MCF 10A (cell line): ENCODE measurements at places on chromosomes 13 and 19.
A peak's percentile ranks its signal among the peaks of the same experiment; 100 is the strongest.

GRCh38 chr13:86510792-86511191, 711.6 kb upstream of the SLITRK6 start:
- no peak for DNase-seq

DNA sequence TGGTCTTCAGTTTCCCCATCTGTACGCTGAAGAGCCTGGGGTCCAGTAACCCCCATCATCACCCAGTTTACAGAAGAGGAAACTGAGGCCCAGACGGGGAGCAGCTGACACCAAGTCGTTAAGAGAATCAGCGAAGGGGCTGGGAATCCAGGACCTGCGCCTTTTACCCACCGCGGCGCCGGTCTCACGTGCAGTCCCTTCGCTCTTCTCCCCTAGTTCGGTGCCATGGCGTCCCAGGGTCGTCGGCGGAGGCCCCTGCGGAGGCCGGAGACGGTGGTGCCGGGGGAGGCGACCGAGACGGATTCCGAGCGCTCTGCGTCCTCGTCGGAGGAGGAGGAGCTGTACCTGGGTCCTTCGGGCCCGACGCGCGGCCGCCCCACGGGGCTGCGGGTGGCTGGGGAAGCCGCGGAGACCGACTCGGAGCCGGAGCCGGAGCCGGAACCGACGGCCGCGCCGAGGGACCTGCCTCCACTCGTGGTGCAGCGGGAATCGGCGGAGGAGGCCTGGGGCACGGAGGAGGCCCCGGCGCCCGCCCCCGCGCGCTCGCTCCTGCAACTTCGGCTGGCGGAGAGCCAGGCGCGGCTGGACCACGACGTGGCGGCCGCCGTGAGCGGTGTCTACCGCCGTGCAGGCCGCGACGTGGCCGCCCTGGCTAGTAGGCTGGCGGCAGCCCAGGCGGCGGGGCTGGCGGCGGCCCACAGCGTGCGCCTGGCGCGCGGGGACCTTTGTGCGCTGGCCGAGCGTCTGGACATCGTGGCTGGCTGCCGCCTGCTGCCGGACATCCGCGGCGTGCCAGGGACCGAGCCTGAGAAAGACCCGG, 698 bp downstream of the BLOC1S3 start:
- peak; percentile 42 for DNase-seq

- no peak for DNase-seq
Observed at GRCh38 chr13:101624981-101625380, 172.5 kb downstream of the ITGBL1 start.

DNA sequence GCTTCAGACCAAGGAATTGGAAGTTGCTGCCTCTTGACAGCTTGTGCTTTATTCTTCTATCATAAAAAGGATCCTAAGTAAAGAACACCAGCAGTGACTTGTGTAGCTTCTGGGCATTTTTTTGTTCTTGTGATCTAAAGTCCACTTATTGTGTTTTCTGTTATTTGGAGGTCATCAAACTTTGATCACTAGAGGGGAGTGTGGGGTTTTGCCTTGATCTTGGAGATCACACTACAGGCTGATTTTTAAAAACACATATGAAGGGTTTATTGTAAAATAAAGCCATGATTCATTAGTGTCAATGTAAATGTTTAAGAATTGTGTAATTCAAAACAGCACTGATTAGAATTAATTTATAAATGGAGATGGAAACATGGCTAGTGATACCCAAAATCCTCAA, 328.7 kb upstream of the EDNRB start:
- DNase-seq: no peak

DNA sequence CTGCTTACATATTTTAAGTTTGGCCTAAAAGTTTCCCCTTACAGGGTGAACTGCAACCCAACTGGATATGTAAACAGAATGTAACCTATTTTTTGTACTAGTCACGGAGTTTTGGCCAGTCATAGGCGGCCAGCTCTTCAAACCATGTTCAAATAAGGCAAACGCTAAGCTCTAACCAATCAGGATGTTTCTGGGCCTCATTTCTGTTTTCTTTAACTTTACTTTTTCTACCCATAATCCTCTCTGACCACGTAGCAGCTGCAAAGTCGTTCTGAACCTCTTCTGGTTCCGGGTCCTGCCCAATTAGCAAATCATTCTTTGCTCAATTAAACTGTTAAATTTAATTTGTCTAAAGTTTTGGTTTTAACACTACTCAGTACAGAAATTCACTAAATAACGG, 8.2 kb upstream of the ZMYM2 start:
- DNase-seq: no peak

GRCh38 chr13:25406377-25406776, 34.6 kb downstream of the ATP8A2 start:
- DNase-seq: peak; percentile 13

DNA sequence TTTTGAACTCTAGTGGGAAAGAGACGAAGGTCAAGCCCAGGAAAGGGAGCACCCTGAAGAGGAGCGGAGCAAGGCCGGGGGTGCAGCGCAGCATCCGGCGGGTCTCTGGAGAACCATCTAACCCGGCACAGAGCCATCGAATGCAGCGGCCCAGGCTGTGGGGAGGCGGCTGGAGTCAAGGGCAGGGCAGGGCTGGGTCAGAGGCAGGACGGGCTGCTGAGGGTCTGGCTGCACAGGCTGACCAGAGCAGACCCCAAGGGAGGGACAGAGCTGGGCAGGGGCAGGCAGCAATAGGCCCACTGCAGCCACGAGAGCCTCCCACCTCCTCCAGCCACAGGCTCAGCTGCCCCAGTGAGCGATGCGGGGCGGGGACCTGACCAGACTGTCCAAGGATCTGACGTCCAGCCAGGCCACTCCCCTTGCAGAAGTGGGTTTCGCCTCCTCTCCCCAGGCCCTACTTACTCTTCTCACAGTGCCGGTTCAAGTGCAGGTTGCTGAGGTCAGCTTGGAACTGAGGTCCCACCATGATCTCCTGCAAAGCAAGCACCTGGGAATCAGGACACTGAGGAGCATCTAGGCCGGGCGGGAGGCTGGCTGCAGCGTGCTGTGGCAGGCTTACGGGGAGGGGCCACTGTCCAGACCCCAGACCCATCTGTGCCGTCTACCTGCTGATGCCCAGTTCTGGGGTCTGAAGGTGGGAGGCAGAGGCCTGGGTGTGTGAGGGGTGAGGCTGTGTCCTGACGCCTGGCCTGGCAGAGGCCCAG, 19.2 kb downstream of the MIER2 start:
- no peak for DNase-seq

DNA sequence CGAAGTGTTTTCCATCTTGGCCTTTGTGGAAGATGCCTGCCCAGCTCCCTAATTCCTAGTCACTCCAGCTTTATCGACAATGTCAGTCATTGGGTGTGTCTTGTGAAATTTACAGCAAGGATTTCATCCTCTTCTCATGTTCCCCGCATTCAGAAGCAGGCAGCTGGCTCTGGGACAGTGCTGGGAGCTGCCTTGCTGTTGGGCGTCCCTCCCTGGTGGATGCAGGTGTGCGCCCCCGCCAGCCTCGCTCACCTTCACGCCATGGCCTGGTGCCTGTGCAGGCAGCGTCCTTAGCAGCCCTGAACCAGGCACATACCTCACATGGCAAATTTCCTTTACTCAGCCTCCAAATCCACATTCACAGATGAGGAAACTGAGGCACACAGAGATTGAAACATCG, 39.7 kb upstream of the TFDP1 start:
- no peak for DNase-seq

DNA sequence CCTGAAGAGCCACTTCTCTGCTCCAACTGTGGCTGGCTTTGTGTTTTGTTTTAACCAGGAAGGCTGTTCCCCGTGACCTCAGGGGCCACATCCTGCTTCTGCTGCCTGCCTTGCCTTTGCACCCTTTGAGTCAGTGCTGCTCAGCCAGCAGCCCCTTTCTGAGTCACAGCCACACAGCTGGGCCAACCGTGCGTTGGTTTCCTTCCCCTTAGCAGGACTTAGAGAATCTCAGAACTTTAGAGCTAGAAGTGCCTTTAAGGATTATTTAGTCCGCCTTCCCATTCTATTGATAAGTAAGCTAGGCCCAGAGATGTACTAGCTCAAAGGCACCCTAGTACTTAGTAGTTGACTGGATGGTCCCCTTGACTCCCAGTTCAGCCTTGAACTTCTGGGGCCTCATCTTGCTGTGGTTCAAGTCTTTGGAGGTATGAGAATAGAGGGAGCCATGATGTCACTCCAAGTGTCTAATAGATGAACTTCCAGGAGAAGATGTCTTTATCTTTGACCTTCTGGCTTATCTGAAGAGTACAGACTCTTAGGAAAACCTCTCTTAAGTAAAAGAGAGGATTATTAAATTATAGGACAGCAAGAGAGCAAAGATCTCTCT, 8.0 kb downstream of the RGCC start:
- DNase-seq: peak; percentile 21

- DNase-seq: no peak
Observed at GRCh38 chr13:88925954-88926353, 1254.8 kb downstream of the SLITRK5 start.

DNA sequence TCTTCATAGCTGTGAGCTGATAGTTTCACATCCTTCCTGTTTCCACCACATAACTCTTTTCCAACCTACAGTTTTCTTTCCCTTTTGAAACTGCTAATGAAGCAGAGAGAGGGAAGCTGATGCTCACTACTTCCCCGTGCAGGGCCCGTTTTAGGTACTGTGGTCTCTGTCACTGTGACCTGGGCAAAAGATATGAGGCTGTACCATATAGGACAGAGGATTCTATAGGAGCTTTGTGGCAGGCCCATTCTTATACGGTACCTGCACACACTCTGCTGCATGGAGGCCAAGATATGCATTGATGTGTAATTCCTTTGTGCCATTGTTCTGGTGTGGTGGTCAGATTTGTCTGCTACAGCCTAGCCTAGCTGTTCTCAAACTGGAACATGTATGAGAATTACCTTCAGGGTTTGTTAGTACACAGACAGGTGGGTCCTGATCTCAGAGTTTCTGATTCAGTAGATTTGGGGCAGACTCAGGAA, 577.3 kb downstream of the LMO7 start:
- DNase-seq: no peak

DNA sequence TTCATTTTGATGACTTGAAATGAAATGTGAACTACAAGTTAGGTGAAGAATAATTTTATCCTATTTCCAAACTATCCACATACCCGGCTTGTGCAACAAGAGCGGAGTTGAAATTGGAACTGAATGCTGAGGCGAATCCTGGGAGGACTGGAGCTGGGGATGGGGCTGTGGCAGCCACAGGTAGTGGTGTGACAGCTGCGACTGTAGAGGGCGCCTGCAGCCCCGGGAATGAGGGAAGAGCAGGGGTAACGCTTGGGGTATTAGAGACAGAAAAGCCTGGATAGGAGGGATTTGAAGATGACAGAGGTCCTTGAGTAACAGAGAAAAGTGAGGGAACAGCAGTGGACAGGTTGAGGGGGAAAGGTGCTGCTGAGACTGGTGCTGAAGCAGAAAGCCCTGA, 22.0 kb upstream of the STOML3 start:
- no peak for DNase-seq
